IMR-90 (cell line): ENCODE measurements at places on chromosomes 5 and 9. TPM values are rescaled to one million over a fixed set of nuclear protein-coding genes. Genes with fewer than 3 reads are reported as not detected.

- no peak overlapping the region for H3K4me3 ChIP-seq
- H3K4me1 ChIP-seq = peaks cover 19% of the 10 kb centered on the region
- peak; percentile 80 for DNase-seq
- H3K27ac ChIP-seq = no peak overlapping the region
- peaks cover 47% of the 10 kb centered on the region for H3K36me3 ChIP-seq
Observed at GRCh38 chr9:136721339-136722092, 9.1 kb downstream of the DIPK1B start.

DNA sequence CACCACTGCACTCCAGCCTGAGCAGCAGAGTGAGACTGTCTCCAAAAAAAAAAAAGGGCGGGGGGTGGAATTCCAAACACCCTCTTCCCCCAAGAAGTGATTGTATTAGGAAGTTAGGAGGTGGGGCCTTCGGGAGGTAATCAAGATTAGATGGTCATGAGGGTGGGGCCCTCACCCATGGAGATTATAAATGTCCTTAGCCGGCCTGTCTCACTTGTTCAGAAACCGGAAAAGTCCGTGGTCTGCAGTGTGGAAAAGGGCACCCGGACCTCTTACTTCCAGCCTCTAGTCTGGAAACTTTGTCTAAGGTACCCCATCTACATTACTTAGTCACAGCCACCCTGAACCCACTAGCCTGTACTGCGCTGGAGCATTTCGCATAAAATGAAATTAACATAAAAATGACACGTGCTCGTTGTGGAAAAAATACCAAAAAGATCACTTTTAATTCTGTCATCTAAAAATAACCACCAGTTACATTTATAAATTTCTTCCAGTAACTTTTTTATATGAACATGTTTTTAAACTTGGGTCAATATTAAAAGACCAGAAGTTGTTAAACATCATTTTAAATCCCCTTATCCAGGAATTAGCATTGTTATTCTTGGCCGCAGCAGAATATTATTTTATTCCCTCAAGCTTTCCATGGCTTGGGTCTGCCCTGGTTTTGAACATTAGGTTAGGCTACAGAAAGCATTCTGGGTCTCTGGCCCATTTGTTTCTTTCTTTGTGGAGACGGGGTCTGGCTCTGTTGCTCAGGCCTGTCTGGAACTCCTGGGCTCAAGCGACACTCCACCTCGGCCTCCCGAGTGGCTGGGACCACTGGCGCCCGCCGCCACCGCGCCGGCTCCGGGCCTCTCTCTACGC is 1.2 kb upstream of the CKS2 start:
- H3K27ac ChIP-seq = peak overlapping the region; percentile 95
- no peak for DNase-seq
- H3K36me3 ChIP-seq = no peaks in the 10 kb centered on the region
- H3K4me3 ChIP-seq = peak overlapping the region; percentile 67
- H3K4me1 ChIP-seq = peaks cover 3% of the 10 kb centered on the region

DNA sequence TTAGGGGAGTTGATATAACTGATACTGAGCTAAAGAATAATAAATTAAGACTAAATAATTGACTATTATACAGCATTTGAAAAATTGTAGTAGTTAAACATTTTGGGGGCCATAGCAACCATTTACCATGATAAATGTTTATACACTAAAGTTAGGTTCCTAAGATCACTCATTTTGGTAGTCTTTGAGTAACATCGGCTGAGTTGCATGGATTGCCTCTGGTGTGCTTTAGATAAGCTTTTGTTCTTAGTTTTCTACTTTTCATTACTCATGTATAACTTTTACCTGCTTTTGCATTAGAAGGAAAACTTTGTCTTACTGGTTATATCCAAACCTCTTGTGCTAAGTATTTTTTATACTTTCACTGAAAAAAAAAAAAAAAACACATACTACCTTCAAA is 101.2 kb downstream of the SLC44A1 start:
- no peaks in the 10 kb centered on the region for H3K36me3 ChIP-seq
- H3K4me1 ChIP-seq = peaks cover 2% of the 10 kb centered on the region; the same call in 1 of the 2 replicates
- DNase-seq = no peak
- H3K4me3 ChIP-seq = no peak overlapping the region

- H3K27me3 ChIP-seq = peaks cover 2% of the 10 kb centered on the region; the same call in 1 of the 2 replicates
- no peaks in the 10 kb centered on the region for H3K36me3 ChIP-seq
- H3K27ac ChIP-seq = no peak overlapping the region
- H3K4me1 ChIP-seq = no peaks in the 10 kb centered on the region
Observed at GRCh38 chr9:107447834-107448233, 41.7 kb downstream of the KLF4 start.

DNA sequence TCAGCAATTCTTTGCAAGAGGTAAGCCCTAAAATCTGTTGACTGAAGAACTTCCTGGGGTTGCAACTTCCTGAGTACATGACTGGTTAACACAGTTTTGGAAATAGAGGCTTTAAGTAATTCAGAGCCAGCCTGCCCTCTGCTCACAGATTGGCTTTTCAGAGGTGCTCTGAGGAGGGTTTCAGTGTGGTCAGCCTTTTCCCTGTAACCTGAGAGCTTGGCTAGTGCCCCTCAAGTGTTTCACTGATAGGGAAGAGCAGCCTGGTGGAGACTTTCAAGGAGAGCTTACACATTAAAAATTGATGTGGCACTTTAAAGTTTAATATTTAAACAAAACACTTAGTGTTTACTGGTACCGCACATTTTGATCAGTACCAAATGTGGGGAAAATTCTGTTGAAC is 56.7 kb upstream of the FOXB2 start:
- H3K4me1 ChIP-seq = no peaks in the 10 kb centered on the region
- no peak overlapping the region for H3K27ac ChIP-seq
- no peak for DNase-seq

- H3K4me1 ChIP-seq = no peaks in the 10 kb centered on the region
- H3K27ac ChIP-seq = no peak overlapping the region
- H3K4me3 ChIP-seq = no peak overlapping the region
Observed at GRCh38 chr9:118326326-118326725, 622.1 kb downstream of the TLR4 start.

DNA sequence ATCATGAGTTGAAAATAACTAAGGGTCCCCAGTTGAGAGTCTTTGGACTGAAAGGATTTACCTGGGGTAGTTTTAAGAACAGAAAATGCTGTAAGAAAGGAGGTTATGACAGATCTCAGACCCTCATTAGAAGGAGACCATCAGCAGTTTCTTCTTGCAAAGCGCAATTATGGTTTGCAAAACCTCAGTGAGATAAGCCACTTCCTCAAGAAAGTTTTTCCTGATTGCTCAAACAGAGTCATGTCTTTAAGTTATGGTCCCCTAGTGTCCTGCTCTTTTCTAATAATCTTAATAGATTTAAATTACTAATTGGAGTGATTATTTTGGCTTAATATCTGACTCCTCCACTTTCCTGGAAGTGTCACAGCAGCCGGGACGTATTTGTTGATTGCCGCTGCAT is 293.2 kb upstream of the KLF4 start:
- H3K27ac ChIP-seq = no peak overlapping the region
- H3K4me3 ChIP-seq = no peak overlapping the region
- no peaks in the 10 kb centered on the region for H3K27me3 ChIP-seq
- no peaks in the 10 kb centered on the region for H3K36me3 ChIP-seq
- DNase-seq = no peak

- no peaks in the 10 kb centered on the region for H3K27me3 ChIP-seq
- no peak overlapping the region for H3K4me3 ChIP-seq
- H3K4me1 ChIP-seq = no peaks in the 10 kb centered on the region
- H3K36me3 ChIP-seq = peaks cover 8% of the 10 kb centered on the region
Observed at GRCh38 chr9:6997330-6997729, 239.6 kb downstream of the KDM4C start.

GRCh38 chr9:76500061-76500460 is 41.1 kb downstream of the GCNT1 start:
- DNase-seq = no peak
- H3K36me3 ChIP-seq = peaks cover 4% of the 10 kb centered on the region; the same call in 1 of the 2 replicates
- H3K27ac ChIP-seq = no peak overlapping the region
- H3K27me3 ChIP-seq = no peaks in the 10 kb centered on the region
- H3K4me1 ChIP-seq = no peaks in the 10 kb centered on the region
- no peak overlapping the region for H3K4me3 ChIP-seq

DNA sequence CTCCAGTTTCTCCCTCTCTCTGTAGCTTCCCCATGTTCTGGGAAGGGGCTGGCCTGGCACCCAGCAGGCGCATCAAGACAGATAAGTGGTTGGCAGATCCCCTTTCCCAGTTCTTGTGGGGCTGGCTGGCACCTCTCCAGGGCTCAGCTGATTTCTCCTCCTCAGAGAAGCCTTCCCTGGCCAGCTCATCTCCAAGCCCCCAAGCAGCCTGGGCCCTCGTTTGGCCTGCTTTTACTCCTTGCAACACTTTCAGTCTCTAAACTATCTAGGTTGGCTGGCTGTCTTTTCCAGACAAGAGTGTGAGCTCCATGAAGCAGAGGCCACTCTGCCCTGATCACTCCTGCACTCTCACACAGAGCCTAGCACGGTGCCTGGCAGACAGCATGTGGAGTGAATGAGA is 13.5 kb downstream of the MACROH2A1 start:
- H3K27ac ChIP-seq = no peak overlapping the region
- H3K27me3 ChIP-seq = no peaks in the 10 kb centered on the region
- no peak for DNase-seq

DNA sequence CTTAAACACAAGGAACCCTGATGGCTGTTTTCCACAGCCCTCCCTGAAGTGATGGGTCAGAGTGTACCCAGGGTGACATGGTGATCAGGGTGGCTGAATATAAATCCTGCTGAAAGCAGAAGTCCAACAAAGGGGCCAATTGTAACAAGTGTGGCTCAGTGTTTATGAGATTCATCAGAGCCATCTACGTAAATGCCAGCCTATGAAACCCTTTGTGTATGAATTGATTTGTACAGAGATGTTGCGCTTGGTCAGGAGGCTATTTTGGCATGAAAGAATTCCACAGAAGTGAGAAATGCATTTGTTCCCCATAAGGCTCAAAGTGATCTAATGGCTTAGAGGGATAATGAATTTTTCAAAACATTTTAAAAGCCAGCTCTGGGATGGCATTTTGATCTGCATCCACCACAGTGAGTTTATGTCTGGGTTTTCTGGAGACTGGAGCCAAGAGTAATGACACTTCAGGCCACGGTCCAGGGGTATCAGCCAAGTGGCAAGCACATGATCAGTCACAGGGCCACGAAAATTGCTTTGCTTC is 12.4 kb downstream of the PRUNE2 start:
- no peak overlapping the region for H3K4me3 ChIP-seq
- H3K4me1 ChIP-seq = 0 out of 2 replicates have a peak, but pooled peaks cover 2% of the 10 kb centered on the region
- no peak overlapping the region for H3K27ac ChIP-seq
- H3K27me3 ChIP-seq = peaks cover 13% of the 10 kb centered on the region

- peaks cover 25% of the 10 kb centered on the region for H3K4me1 ChIP-seq
- no peaks in the 10 kb centered on the region for H3K27me3 ChIP-seq
- H3K36me3 ChIP-seq = no peaks in the 10 kb centered on the region
- DNase-seq = no peak
- H3K4me3 ChIP-seq = no peak overlapping the region
Observed at GRCh38 chr9:81823672-81824554, 104.3 kb upstream of the SPATA31D4 start.

DNA sequence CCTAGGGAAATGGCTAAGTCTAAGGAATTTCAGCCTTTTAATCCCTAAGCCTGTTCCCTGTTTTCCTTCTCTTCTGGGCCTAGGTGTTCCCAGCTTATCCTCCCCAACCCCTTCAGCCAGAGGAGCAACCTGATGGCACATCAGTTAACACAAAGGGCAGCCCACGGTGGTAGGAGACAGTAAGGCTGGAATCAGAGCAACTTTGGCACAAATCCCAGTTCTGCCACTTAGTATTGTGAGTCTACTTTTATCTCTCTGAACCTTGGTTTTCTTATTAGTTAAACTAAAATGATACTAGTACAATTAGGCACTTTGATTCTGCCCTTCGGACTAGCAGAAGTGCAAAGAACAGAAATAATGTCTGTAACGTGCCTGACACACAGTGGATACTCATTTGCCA is 246.8 kb downstream of the SAXO1 start:
- no peak overlapping the region for H3K4me3 ChIP-seq
- H3K36me3 ChIP-seq = no peaks in the 10 kb centered on the region
- H3K27ac ChIP-seq = no peak overlapping the region
- DNase-seq = no peak
- peaks cover 3% of the 10 kb centered on the region for H3K4me1 ChIP-seq
- no peaks in the 10 kb centered on the region for H3K27me3 ChIP-seq

GRCh38 chr9:128203707-128204551 is 750 bp downstream of the DNM1 start:
- H3K4me3 ChIP-seq = peak overlapping the region; percentile 74
- H3K4me1 ChIP-seq = no peaks in the 10 kb centered on the region; the same call in 1 of the 2 replicates
- no peaks in the 10 kb centered on the region for H3K36me3 ChIP-seq
- DNase-seq = peak; percentile 47
- no peak overlapping the region; the same call in 1 of the 2 replicates for H3K27ac ChIP-seq
- no peaks in the 10 kb centered on the region for H3K27me3 ChIP-seq

DNA sequence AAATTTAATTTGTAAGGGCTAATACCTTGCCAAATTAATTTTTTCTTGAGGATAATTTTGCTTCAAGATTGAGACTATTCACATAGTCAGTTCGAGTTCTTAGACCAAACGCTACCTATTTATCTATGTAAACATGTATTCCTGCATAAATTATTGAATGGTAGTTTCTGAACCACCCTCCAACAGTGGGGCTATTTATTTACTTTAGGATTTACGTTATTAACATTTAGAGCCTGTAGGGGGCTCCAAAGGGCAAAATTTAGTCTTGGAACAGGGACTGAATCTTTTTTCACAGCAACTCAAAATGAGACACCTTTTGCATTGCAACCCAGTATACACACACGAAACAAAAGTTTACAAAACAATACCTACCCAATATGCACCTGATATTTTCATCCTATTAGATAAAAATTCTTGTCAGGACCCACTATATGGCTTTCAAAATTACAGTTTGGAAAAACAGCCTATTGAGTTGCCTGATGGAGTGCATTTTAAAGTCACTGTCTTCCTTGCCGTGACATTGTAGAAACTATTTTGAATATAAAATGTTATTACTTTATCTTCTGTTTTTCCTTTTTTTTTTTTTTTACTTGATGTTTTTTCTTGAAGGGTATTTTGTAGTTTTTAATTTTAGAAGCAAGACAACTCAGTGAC is 47.1 kb upstream of the POU4F3 start:
- H3K27me3 ChIP-seq = no peaks in the 10 kb centered on the region
- H3K36me3 ChIP-seq = no peaks in the 10 kb centered on the region
- no peaks in the 10 kb centered on the region for H3K4me1 ChIP-seq
- DNase-seq = peak; percentile 33
- H3K27ac ChIP-seq = no peak overlapping the region

Gene ABLIM3
- 33.3 and 34.2 TPM in 2 replicates for total RNA-seq

Gene ADCY2
- not detected in 2 replicates for total RNA-seq

Gene SNX30
- 18.8 and 23.6 TPM in 2 replicates for total RNA-seq

Gene FABP6
- not detected in 2 replicates for total RNA-seq

Gene CCL27
- total RNA-seq = 0.18 TPM in 1 of 2 replicates, not detected in the other

Gene DELE1
- 26.1 and 28.0 TPM in 2 replicates for total RNA-seq

Gene UNC13B
- 12.2 and 14.3 TPM in 2 replicates for total RNA-seq

Gene CDK5RAP2
- total RNA-seq = 29.4 and 31.7 TPM in 2 replicates

Gene CRHBP
- total RNA-seq = 0.28 TPM in 1 of 2 replicates, not detected in the other
